Left lung (tissue), 14 donors: ENCODE measurements at places on chromosomes 5 and 9. TPM values are rescaled to one million over a fixed set of nuclear protein-coding genes. Genes with fewer than 3 reads are reported as not detected.

The CCL28 gene
- polyA plus RNA-seq = 1.0 TPM

The CER1 gene
- 0.44 TPM for polyA plus RNA-seq

DNA sequence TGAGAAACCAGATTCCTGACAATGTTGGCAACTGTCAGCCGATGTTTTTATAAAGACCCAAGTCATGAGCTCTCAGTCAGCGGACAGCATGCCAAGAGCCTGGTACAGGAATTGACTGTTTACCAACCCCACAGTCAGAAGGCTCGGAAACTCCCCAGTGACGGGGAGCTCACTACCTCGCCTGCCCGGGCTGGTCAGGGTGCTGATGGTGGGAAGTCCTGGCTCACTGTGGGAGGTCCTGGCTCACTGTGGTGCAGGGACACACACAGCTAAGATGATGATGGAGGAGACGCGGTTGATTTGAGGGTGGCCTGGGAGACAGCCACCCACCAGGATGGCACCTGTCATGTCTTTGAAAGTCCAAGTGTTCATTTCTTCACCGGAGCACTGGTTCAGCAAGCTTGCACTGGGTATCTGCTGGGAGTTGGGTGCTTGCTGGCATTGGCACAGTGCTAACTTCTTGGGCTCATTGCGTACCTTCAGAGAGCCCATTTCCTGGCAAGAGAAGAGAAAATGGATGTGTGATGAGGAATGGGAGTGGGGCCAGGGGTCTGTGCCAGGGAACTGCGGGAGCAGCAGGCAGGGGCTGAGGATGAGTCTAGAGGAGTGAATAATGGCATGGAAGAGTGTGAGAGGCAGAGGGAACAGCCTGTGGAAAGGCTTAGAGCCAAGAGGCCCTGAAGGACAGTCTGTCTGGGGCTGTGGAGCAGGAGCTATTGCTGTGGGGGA, 15.3 kb downstream of the ASS1 start:
- no peak overlapping the region for H3K27ac ChIP-seq
- no peak overlapping the region for H3K4me3 ChIP-seq
- peak; percentile 13 for DNase-seq
- no peaks in the 10 kb centered on the region for H3K36me3 ChIP-seq

- H3K27ac ChIP-seq = no peak overlapping the region
- no peaks in the 10 kb centered on the region for H3K4me1 ChIP-seq
- DNase-seq = no peak
- no peaks in the 10 kb centered on the region for H3K36me3 ChIP-seq
- no peak overlapping the region for H3K4me3 ChIP-seq
These were observed 250.5 kb downstream of the NR2F1-AS1 start for GRCh38 chr5:93330506-93330905.

GRCh38 chr9:129322641-129323375, 144.7 kb upstream of the IER5L start:
- no peak overlapping the region for H3K4me3 ChIP-seq
- H3K4me1 ChIP-seq = peaks cover 52% of the 10 kb centered on the region
- peak overlapping the region; percentile 26 for H3K27ac ChIP-seq
- no peaks in the 10 kb centered on the region for H3K36me3 ChIP-seq
- DNase-seq = no peak

- H3K36me3 ChIP-seq = no peaks in the 10 kb centered on the region
- no peak for DNase-seq
- no peaks in the 10 kb centered on the region for H3K27me3 ChIP-seq
- no peaks in the 10 kb centered on the region for H3K4me1 ChIP-seq
- no peak overlapping the region for H3K27ac ChIP-seq
- no peak overlapping the region for H3K4me3 ChIP-seq
These were observed 96.9 kb upstream of the FSTL4 start for GRCh38 chr5:133709209-133709725.
